Prostate gland (tissue), 2 donors: ENCODE measurements at places on chromosomes 16 and 17. TPM values are rescaled to one million over a fixed set of nuclear protein-coding genes. Genes with fewer than 3 reads are reported as not detected.

- DNase-seq = peak; percentile 13
- no peaks in the 10 kb centered on the region for H3K4me1 ChIP-seq
- H3K36me3 ChIP-seq = no peaks in the 10 kb centered on the region
- H3K27ac ChIP-seq = no peak overlapping the region
- H3K27me3 ChIP-seq = no peaks in the 10 kb centered on the region
- no peak overlapping the region for H3K4me3 ChIP-seq
Observed at GRCh38 chr16:25838724-25839186, 147.0 kb downstream of the HS3ST4 start.

GRCh38 chr16:23518435-23518891, 8.2 kb upstream of the GGA2 start:
- no peak for DNase-seq
- no peaks in the 10 kb centered on the region for H3K27me3 ChIP-seq
- H3K4me1 ChIP-seq = no peaks in the 10 kb centered on the region
- peaks cover 2% of the 10 kb centered on the region for H3K36me3 ChIP-seq
- no peak overlapping the region for H3K27ac ChIP-seq
- no peak overlapping the region for H3K4me3 ChIP-seq

DNA sequence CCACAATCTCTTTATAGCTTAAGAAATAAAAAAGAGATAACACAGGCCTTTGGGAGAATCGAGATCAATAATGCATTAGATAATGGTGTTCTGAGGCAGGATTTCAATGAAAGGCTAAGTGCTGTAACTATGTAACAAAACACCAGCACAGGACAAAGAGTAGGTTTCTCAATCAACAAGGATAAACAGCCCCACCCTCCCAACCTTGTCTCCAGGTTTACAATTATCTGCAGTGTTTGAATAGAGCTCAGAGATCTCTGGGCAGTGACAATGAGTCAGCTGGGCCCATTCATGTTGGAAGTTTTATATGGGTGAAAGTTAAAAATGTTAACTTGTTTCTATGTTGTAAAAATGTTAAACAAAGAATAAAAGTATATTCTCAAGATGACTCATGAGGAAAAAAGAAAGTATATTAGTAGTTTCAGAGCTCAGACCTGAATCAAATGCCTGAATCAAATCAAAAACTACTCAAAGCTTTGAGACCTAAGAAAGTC, 17.0 kb upstream of the KRT20 start:
- no peaks in the 10 kb centered on the region for H3K36me3 ChIP-seq
- H3K4me1 ChIP-seq = peaks cover 7% of the 10 kb centered on the region
- H3K4me3 ChIP-seq = no peak overlapping the region
- peak overlapping the region; percentile 46 for H3K27ac ChIP-seq
- no peaks in the 10 kb centered on the region for H3K27me3 ChIP-seq
- peak; percentile 74 for DNase-seq

DNA sequence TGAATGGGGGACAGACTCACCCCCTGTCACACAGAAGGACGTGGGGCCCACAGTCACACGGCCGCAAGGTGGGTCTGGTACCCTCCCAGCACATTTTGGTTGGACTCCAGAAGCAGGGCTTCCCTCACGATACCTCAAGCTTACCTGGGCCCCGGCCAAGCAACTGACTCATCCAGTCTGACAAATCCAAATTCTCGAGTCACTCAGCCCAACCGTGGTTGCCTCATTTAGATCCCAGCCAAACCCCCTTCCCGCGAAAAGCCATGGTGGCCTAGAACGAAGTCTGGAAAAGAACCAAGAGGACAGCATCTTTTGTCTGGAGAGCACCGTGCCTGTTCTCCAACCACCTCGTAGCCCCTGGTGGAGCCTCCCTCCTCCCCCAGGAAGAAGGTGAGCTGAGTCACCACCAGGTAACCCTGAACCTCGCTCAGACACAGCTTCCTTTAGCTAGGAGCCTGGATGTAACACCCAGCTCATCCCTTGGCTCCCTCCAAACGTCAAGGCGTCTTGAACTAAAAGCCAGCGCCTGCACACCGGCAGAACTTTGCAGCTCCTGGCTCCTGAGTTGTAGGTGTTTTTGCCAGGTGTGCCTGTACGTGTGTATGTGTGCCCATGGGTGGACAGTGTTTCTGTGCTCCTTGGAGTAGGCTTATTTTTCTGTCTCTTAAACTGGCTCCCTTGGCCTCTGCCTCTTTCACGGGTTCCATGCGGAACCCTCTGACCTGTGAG, 78.9 kb downstream of the CMIP start:
- no peaks in the 10 kb centered on the region for H3K4me1 ChIP-seq
- H3K27ac ChIP-seq = peak overlapping the region; percentile 5
- no peaks in the 10 kb centered on the region for H3K36me3 ChIP-seq

Gene MPP3
- 4.4 TPM for total RNA-seq

Gene DCUN1D3
- total RNA-seq = 16.5 TPM

Gene CCL4
- total RNA-seq = 0.57 TPM

Gene TEKT5
- 0.36 TPM for total RNA-seq
